Airway epithelial cell (primary cell): ENCODE measurements at places on chromosomes 7 and 10. TPM values are rescaled to one million over a fixed set of nuclear protein-coding genes. Genes with fewer than 3 reads are reported as not detected.

TET1 gene
- 0.51 and 0.85 TPM in 2 replicates for total RNA-seq

CDH23 gene
- total RNA-seq: under 0.01 and 0.35 TPM in 2 replicates

GJD4 gene
- total RNA-seq: not detected in 2 replicates

SHH gene
- under 0.01 TPM in 1 of 2 replicates, not detected in the other for total RNA-seq

FAM241B gene
- 2.1 and 3.6 TPM in 2 replicates for total RNA-seq

NUTM2A gene
- total RNA-seq: 0.93 and 2.4 TPM in 2 replicates
